Uterus (tissue), 4 donors: ENCODE measurements at places on chromosomes 16 and 17.
A peak's percentile ranks its signal among the peaks of the same experiment; 100 is the strongest.

DNA sequence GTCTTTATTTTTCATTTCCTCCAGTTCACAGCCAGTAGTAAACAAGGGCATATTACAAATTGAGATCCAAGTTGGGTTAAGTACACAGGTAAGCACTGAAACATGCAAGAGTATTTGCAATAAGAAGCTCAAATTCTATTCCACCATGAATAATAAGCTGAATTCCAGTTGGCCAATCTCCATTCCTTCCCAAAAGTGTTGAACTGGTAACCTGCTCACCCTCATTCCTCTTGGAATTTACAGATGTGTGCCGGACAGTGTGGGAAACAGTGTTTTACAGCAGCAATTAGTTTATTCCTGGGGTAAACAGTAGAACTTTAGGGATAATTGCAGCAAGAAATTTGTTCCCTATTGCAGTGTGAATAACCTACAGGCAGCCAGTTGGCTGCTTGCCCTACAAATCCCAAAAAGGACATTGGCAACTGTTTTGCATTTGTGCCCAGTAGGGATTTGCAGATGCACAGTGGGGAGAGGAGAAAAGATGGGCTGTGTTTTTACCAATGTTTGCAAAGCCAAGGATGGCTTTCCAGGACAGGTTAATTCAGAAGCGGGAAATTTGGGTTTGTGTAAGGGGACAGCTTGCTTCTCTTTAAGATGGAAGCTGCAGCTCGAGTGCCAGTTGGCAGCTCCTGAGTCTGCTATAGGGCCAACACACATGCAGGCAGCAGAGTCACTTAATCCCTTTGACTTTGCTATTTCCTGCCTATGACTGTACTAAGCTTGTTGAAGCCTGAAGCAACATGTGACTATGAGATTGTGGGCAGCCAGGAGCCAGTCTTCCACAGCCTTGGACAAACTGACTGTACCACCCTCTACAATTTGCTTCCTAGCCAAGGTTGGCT is 318.9 kb downstream of the MAP2K6 start:
- DNase-seq, result no peak

GRCh38 chr16:70689970-70690891 is 4.4 kb upstream of the MTSS2 start:
- no peak for DNase-seq

GRCh38 chr16:1887711-1888354 is 15.9 kb upstream of the MEIOB start:
- no peak for DNase-seq

DNA sequence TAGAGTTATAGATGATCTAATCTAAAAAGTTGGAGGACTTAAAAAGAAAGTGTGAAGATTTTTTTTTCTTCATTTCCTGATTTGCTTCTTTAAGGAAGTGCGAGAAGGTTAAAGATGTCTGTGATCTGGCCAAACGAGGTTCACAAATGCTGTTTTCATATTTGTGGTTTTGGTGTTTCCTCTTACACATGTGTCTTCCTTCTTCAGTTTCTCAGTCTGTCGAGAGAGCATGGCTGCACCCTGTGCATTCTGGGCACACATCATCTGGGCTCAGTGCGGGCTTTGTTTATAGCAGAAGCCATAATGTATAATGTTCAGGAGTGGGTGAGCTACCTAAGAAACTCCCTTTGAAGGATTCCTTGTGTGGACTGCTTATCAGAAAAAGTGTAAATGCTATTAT is 260.4 kb upstream of the TBX2 start:
- no peak for DNase-seq

DNA sequence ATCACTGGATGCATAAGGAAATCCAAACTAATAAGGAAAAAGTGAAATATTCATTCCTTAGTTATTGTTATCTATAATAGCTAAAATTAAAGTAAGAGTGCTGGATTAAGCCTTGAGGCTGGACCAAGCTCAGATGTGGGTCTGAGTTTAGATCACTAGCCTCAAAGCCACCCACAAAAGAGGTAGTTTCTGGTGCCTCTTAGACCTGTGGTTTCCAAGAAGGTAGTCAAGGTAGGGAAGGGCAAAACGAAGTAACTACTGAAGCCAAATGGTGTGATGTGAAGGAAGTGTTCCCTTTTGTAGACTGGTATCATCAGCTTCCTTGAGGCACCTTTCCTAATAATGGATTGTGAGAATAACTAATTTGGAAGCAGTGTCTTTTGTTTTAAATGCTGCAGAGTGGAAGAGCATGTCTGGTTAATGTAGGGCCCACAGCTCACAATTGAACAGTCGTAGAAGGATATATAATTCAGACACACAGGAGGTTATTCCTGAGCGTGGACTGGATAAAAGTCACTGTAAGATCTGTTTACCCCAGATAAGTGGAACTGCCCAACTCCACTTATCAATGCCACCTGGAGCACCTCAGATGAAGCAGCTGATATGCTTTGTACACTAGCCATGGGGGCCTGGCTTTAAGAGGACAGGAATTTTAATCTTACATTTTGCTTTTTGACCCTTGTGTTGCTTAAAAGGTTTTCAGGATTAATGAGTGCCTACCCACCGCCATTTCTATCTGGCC is 31.7 kb upstream of the LCMT1 start:
- no peak for DNase-seq

DNA sequence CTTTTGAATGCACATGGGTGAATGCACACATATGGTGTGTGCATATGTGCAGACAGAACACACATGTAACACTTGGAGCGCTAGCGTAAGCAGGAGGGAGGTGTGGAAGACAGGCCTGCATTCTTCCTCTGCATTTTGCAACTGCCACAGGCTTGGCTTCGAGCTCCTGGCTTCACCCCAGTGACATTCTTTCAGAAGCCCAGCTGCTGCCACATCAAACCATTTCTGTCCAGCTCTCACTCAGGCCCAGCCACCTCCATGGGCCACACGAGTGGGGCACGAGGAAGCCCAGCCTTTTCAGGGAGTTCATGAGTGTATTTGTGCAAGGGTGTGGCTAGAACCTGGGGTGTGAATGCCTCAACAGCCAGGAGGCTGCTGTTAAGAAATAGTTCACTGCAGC is 18.8 kb downstream of the LGALS3BP start:
- DNase-seq, result no peak

DNA sequence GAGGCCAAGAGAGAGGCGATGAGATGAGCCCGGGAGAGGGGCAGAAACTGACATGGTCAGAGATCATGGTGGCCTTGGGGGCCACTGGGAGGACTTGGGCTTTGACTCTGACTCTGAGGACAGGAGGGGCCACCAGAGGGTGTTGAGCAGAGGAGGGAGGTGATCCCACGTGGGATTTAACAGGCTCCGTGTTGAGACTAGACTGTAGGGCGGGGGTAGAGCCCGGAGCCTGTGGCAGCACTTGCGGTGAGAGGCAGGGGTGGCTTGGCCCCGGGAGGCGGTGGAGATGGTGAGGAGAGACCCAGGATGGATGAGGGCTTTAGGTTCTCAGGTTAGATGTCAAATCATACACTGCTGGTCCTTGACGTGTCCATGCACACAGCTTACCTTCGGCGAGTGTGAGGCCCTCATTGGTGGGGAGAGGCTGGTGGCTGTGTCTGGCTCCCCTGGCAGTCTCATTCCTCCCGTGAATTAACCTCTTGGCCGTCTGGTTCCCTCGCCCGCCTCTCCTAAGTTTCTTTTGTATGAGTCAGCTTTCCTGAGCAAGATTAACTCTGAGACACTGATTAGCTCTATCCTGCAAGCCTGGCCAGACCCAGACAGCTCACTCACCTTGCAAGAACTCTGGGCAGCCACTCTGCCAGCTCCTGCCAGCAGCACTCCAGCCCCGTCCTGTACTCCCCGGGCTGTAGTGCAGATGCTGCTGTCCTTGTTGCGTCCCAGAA is 39.7 kb downstream of the VPS35L start:
- DNase-seq, result peak; percentile 20

GRCh38 chr16:48905632-48906505 is 295.9 kb upstream of the N4BP1 start:
- DNase-seq, result no peak
